ENCODE measurements at places on chromosomes 7 and 10. TPM values are rescaled to one million over a fixed set of nuclear protein-coding genes. Genes with fewer than 3 reads are reported as not detected.

The LLCFC1 gene
- not detected for total RNA-seq

The SNX10 gene
- total RNA-seq = 37.1 TPM

DNA sequence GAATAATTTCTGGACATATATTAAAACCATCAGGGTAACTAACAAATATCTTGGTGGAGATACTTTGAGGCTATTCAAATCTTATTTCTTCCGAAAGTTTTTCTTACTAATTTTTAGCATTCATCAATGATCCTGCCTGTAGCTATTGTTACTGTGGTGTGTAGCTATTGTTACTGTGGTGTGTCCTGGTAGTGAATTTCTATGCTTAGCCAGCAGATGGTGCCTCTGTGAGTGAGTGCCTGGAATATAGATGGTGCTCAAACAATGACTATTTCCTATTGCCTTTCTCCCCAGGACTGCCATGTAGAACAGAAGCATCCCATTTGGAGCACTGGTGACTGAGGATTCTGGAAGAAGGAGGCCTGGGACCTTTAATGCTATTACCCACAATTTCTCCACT, 245.7 kb downstream of the CCSER2 start:
- no peak for DNase-seq

- peak; percentile 82 for DNase-seq
These were observed 439 bp upstream of the EMX2 start for GRCh38 chr10:117541909-117542705.

- no peak for DNase-seq
These were observed 13.6 kb downstream of the PNLIPRP2 start for GRCh38 chr10:116634126-116634975.

DNA sequence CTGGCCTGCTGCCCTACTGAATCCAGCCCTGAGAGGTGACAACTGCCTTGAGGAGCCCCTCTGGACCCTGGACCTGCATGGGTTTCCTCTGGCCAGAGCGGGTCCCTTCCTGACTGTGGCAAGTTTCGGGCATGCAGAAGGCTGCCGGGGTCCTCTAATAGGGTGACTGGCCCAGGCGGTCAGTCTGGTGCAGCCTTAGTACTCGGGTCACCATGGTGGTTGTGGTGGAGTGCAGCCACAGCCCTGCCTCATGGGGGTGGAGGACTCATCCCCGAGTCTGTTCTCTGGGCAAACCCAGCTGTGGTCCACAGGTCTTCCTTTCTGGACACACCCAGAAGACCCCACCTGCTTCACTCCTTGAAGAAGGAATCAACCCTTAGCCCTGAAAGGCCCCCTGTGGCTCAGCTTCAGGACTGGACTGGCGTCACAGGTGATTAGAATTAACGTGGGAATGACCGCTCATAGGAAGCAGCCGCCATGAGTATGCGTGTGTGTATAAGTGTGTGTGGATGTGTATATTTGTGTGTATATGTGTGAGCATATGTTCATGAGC, 28.7 kb downstream of the RAMP3 start:
- DNase-seq = no peak

- DNase-seq = no peak
These were observed 130.0 kb downstream of the CHRM2 start for GRCh38 chr7:136998495-136998894.

DNA sequence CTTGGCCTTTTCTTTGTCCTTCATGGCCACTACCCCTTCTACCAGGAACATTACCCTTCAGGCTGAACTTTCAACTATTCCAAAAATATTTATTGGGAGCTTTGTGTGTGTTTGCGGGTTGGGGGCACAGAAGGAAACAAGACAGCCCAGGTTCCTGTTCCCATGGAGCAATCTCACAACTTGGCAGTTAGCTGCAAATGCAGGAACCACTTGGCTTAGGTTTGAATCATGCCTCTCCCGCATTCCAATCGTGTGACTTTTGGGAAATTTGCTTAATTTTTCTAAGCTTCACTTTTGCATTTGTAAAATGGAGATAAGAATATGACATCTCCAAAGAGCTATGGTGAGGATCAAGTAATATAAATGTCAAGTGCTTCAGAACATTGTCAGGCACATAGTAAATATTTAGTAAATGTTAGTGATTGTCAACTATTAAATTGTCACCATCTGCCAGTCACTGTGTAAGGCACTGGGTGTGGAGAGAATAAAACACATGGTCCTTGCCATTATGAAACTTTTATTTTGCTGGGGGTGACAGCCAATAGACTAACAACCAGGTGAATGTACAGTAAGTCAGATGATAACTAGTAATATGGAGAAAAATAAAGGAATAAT, 277.1 kb downstream of the SNX13 start:
- no peak for DNase-seq
